ENCODE measurements at places on chromosomes 12 and 14.

DNA sequence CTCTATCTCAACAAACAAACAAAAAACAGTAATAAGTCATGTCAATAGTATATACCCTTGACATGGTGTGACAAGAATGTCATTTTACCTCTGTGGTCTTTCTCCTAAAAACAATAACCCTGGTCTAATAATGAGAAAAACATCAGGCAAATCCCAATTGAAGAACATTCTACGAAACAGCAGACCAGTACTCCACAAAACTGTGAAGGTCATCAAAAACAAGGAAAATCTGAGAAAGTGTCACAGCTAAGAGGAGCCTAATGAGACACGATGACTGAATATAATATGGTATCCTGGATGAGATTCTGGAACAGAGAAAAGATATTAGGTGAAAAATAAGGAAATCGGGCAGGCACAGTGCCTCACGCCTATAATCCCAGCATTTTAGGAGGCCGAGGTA is 5.6 kb upstream of the COCH start:
- DNase-seq, result no peak

GRCh38 chr12:57889500-57889989 is 43.0 kb upstream of the CTDSP2 start:
- no peak for DNase-seq

- no peak for DNase-seq
These were observed 5.7 kb downstream of the PHLDA1 start for GRCh38 chr12:76025601-76026575.

DNA sequence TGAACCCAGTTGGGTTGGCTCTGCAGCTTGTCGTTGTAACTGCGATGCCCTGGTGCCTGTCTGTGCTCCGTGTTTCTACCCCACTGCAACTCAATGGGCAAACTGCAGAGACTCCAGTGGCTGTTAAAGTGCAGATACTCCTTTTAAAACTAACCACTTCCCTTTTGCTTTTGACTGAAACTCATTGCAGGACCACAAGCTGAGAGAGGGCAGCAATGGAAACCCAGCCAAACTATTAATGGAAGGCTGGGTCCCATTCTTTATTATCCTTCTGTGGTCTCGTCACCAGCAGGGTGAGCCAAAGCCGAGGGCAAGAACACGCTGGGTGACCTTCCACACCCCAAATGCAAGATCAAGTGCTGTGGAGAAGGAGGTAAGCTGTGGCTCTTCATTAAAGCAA is 910.4 kb downstream of the VRK1 start:
- DNase-seq, result no peak

- DNase-seq, result peak; percentile 54
These were observed 642 bp downstream of the SLC38A2 start for GRCh38 chr12:46371718-46372543.

DNA sequence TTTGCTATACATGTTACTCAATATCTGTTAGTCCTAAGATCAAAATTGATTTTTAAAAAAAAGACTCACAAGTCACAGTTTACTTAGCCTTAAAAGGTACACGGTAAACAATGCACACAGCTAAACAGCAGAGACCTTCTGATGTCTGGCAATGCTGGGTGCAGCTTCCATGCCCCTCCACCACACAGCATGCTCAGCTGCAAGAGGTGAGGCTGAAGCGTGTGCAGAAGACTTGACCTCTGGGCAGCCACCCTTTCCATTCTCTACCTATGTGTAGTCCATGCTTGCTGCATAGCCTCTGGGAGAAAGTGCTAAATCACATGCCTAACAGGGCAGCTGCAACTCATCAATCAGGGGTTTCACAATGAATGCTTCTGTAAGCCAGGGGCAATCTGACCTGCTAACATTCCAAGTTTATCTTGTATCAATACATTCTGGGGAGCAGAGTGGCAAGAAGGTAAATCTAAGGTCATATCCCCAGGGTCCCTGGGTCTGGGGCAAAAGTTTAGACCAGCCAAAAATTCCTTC is 44.5 kb upstream of the AMN1 start:
- DNase-seq, result no peak

DNA sequence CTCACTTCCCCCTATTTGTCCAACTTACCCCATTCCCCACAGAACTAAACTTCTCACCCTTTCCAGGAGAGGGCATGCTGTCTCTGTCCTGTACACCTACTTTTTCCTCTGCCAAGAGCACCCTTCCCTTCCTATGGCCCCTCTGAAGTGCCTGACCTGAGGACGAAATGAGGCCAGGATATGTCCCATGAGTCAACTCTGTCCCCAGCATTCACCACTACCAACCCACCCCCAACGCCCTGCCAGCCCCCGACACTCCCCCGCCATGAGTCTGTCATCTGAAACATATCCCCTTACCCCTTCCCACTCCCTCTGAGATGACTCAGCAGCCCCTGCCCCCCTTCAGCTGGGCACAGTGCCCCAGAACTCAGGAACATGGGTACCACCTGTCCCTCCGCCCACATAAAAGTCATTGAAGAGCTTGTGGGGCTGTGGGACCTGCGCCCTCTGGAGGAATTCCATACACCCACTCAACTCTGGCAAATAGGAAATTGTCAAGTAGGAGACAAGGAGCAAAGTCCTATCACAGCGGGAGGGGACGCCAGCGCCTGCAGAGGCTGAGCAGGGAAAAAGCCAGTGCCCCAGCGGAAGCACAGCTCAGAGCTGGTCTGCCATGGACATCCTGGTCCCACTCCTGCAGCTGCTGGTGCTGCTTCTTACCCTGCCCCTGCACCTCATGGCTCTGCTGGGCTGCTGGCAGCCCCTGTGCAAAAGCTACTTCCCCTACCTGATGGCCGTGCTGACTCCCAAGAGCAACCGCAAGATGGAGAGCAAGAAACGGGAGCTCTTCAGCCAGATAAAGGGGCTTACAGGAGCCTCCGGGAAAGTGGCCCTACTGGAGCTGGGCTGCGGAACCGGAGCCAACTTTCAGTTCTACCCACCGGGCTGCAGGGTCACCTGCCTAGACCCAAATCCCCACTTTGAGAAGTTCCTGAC is 26.3 kb downstream of the ITGA7 start:
- DNase-seq, result no peak

DNA sequence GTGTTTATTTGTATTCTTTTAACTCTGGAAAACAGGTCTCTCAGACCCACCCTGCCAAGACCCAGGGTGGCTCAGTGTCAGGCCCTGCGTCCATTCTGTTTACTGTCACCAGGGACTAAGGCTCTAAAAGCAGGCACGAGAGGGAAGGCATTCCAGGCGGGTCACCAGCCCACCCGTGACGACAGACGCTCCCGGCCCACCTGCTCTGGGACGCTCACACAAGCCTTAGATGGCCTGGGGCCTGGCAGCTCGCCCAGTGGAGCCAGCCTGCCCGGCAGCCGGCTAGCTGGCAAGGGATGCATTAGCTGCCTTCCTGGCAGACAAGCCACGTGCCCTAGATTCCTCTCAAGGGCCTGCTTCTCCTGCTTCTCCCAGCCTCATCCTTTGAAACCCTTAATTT is 9.2 kb upstream of the NUAK1 start:
- DNase-seq, result no peak

DNA sequence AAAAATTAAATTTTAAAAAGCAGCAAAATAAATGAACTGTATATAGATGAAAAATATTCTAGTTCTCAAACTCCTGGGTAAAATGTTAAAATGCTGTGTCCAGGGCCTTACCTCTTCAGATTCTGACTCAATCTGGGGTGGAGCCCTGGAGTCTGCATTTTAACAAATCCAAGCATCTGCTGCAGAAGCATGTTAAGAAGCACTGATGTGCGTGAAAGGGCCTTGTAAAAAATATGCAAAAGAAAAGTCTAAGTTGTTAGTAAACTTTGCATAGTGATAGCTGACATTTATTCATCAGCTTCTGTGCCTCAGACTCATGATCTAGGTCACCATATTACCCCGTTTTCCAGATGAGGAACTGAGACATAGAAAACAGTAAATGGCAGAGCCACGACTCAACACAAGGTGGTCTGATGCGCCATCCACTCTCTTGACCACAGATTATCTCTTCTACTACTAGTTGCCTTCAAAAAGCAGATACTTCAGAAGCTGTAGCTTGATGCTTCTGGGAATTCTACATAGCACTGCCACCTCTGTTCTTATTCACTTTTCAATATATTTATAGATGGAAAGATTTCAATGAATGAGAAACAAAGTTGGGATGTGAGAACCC is 28.0 kb upstream of the PTCSC3 start:
- no peak for DNase-seq

GRCh38 chr12:129870796-129871195 is 33.0 kb downstream of the TMEM132D start:
- DNase-seq, result no peak

GRCh38 chr12:99721715-99722275 is 74.2 kb downstream of the GARIN6 start:
- no peak for DNase-seq

- no peak for DNase-seq
These were observed 24.9 kb downstream of the SLC6A12 start for GRCh38 chr12:188910-189621.

GRCh38 chr12:1234073-1234472 is 243.1 kb downstream of the ERC1 start:
- no peak for DNase-seq

GRCh38 chr12:89161557-89161956 is 190.7 kb downstream of the DUSP6 start:
- no peak for DNase-seq

DNA sequence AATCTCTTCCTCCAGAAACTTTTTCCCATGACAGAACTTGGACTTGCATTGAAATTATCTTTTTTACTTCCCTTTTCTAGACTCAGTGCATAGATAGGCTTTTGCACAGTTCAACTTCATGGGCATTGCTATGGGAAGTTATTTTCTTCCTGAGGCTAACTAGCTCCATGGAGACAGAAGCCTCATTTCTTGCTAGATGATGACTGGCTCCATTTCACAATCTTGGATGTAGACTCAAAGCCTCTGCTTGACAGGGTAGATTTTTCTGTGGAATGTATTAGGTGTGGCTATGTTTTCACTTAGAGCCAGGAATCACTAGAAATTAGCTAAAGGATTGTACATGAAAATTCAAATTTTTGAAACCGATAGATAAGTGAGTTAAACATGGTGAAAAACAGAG is 884.1 kb upstream of the MGAT4C start:
- DNase-seq, result no peak

DNA sequence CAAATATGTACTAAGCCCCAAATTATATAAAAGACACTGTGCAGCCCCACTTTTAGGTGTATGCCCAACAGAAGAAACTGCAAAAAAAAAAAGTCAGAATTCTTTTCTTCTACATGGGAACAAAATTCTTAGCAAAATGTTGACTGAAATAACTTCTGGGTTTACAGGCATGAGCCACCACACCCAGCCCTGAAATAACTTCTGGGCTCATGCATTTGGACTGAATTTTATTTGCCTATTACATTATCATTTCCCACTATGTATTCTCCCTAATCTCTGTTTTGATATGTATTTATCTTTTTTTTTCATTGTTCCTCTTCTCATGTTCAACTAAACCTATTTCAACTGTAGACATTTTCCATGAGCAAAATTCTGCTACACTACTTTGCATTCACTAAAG is 169.2 kb downstream of the GRIN2B start:
- DNase-seq, result no peak

DNA sequence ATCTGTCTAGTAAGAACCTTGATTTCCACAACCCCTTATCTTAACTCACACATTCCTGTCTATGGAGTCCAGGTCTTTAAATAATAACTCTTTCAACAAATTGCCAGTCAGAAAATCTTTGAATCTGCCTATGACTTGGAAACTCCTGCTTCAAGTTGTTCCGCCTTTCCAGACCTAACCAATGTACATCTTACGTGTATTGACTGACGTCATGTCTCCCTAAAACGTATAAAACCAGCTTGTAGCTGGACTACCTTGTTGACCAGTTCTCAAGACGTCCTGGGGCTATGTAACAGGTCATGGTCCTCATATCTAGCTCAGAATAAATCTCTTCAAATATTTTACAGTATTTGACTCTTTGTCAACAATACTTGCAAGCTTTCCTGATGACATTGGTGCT is 337.0 kb downstream of the TMEM132D start:
- no peak for DNase-seq

- DNase-seq, result no peak
These were observed 80.8 kb downstream of the SLC25A21 start for GRCh38 chr14:37091651-37092050.

GRCh38 chr12:62306569-62307530 is 46.6 kb downstream of the USP15 start:
- no peak for DNase-seq

- no peak for DNase-seq
These were observed at the start of gene SYNE3 for GRCh38 chr14:95516554-95517181. TSS of gene SYNE3 (minus strand) at chr14:95516650. CDS start at chr14:95475821, 40,829 bp downstream.

GRCh38 chr14:95370076-95370475 is 50.4 kb upstream of the CLMN start:
- DNase-seq, result no peak

GRCh38 chr12:26825459-26826016 is 7.5 kb downstream of the ITPR2 start:
- no peak for DNase-seq

GRCh38 chr14:28901631-28902030 is 135.0 kb downstream of the FOXG1 start:
- no peak for DNase-seq

- no peak for DNase-seq
These were observed 97.5 kb downstream of the CRACR2A start for GRCh38 chr12:3655328-3655900.

DNA sequence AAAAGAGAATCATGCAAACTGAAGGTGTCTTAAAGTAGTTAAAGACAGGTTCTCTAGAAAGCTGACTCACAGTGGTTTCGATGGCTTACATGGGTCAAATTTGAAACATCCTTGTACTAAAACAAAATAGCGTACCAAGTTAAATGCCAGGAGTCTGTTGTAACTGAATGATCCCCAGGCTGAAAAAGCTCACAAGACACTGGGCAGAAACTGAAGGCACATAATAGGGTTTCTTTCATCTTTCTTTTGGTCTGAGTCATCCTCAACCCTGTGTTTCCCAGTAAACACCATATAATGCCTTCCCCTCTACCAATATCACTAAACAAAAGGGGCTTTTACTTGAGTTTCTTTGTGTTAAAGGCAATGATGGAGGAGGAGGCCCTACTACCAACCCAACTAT is 12.8 kb downstream of the ZFYVE1 start:
- no peak for DNase-seq

DNA sequence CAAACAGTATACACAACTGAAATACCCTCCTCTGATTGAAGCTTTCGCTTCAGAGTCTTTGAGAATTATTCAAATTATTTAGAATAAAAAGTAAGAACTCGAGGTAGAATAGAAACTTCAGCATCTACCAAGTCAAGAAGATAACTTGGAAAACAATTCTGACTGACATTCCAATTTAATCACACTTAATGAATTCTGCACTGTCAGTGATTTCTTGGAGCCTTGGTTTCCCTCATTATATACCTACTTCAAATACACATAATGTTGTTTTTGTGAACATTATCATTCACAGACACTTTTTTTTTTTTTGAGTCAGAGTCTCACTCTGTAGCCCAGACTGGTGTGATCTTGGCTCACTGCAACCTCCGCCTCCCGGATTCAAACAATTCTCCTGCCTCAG is 27.9 kb downstream of the PPP2R5E start:
- DNase-seq, result no peak

GRCh38 chr12:131673888-131674257 is 37.0 kb upstream of the SFSWAP start:
- no peak for DNase-seq
